ENCODE measurements at places on chromosomes 16 and 17.

GRCh38 chr16:87454391-87454790 lies 38.4 kb downstream of the ZCCHC14 start:
- DNase-seq: no peak

DNA sequence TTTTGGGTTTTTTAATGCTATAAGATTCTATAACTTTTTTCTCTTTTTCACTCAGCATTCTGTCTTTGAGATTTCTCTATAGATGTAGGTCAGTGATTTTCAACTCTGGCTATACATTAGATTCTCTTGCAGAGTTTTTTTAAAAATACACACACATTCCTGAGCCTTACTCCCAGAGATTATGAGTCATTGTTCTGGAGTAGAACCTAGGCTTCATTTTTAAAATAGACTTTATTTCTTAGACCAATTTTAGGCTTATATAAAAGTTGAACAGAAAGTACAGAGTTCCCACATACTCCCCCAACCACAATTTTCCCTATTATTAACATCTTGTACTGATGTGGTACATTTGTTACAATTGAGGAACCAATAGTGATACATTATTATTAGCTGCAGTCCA lies 63.3 kb downstream of the CYB561 start:
- DNase-seq: peak; percentile 7

GRCh38 chr16:66984892-66985311 lies 3.5 kb upstream of the CES4A start:
- DNase-seq: no peak

DNA sequence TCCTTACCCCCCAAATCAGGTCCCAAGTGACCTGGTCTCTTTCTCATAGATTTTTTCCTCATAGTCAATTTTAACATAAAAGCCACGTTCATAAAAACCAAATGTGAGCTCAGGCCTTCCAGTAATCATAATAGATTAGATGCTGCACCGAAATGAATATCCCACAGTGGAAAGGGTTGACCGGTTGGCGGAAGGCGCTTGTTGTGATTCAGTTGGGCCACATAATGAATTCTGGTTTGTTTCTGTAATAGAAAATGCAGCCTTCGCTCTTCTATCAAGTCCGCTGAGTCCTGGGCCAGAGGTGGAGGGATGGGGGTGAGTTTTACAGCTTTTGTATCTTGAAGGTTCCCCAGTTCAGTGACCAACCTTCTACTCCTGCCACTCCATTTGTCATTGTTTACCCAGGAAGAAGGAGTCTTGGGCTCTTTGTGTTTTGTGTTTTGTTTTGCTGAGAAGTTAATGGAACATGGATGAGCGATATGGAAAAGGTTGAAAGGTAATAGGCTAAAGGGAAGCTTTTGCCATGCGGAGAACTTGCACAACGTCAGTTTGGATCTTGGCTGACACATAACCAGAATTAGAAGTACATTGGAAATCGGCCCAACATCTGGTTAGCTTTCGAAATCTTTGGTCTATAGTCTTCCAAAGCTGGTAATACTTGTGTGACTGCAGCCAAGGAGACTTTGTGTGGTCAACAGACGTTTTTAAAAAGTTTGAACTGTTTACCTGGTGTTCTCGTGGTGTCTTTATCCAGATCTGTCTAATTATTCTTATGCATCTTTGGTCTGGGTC lies 89.5 kb downstream of the CLEC16A start:
- no peak for DNase-seq

- no peak for DNase-seq
Observed at GRCh38 chr16:82855471-82855870, 228.7 kb downstream of the CDH13 start.

DNA sequence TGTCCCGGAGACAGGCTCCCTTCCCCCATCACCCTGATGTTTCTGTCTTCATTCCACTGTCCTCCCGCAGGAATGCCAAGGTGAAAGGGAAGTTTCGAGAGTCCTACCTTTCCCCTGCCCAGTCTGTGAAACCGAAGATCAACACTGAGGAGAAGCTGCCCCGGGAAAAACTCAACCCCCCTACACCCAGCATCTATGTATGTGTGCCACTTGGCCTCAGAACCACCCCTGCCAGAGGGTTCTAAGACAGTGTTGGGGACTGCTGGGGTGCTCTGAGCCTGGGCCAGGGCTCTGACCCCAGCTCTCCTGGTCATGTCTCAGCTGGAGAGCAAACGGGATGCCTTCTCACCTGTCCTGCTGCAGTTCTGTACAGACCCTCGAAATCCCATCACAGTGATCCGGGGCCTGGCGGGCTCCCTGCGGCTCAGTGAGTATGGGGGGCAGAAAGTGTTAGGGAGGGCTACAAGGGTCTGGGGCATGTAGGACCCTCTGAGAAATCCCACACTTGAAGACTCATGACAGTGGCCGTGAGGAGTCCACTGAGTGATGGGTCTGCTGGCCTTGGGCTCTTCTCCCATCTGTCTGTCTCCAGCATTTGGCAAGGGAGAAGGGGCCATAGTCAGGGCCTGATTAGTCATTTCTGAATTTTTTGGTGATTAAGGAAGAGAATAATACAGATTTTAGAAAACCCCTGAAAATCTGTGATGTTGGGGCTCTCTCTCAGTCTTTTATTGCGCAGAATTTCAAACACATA lies 4.9 kb upstream of the TMEM88 start:
- DNase-seq: no peak

- DNase-seq: no peak
Observed at GRCh38 chr17:62925267-62925836, 40.7 kb upstream of the TANC2 start.

- no peak for DNase-seq
Observed at GRCh38 chr16:75061669-75062068, 54.9 kb downstream of the LDHD start.

GRCh38 chr16:23408823-23409298 lies 44.1 kb downstream of the COG7 start:
- DNase-seq: peak; percentile 8

Measured in kidney glomerular epithelial cell (primary cell).